ENCODE measurements at places on chromosomes 11 and 22.

DNA sequence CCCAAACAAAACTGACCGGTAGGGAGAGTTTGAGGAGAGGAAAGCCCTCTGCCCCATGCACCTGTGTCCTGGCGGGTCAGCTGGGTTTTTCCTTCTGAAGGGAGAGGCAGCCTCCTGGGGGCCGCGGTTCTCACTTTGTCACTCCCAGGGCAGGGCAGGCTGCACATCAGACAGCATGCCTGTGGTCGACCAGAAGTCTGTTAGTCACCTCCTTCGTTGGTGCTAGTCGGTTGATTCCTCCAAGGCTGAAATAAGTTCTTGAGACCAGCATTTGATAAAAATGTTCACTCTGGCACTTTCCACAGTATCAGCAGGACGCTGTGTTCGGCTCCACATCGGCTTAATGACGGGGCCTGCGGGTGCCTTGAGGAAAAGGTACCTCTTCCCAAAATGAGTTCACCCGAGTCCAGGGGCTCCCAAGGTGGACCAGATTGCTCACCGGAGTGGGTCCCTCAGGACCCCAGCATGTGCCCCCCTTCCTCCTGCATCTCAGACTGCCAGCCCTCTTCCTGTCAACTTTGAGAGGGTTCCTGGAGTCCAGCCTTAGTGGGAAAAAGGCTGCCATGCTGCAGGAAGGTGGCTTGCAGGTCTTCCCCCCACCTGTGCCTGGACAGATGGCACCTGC is 373.7 kb upstream of the B3GAT1 start:
- DNase-seq: no peak

- DNase-seq: no peak
Measured at GRCh38 chr11:83249445-83249844, 36.7 kb downstream of the CCDC90B start.

GRCh38 chr11:15127341-15127740 is 12.6 kb downstream of the INSC start:
- DNase-seq: no peak

- DNase-seq: no peak
Measured at GRCh38 chr11:133227632-133228111, 304.6 kb downstream of the OPCML start.

DNA sequence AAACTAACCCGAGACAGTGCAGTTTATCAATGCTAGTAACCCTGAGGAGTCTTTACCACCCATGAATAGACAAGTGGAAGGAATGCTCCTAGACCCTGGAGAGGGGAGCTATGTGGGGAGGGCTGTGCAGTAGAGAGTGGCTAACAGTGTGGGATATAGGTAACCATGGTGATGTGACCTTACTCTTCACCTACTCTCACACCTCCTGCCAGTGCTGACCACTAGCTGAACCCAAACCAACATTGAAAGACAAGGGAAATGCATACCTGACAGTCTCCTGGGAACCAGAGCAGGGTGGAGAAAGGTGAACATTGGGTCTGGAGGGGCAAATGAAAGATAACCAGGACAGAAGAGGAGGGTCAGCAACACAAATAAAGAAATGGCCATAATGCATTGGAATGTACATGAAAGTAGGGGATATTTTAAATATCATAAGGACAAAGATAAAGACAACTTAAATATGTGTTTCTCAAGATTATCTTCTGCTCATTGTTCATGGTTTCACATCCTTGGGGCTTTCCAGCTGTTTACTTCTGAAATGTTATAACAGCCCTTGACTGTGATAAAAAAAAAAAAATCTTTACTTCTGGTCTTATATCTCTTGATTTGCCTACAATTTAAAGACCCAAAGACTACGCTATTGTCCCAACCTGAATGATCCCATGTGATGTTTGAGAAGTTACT is 983.3 kb upstream of the TENM4 start:
- DNase-seq: no peak

DNA sequence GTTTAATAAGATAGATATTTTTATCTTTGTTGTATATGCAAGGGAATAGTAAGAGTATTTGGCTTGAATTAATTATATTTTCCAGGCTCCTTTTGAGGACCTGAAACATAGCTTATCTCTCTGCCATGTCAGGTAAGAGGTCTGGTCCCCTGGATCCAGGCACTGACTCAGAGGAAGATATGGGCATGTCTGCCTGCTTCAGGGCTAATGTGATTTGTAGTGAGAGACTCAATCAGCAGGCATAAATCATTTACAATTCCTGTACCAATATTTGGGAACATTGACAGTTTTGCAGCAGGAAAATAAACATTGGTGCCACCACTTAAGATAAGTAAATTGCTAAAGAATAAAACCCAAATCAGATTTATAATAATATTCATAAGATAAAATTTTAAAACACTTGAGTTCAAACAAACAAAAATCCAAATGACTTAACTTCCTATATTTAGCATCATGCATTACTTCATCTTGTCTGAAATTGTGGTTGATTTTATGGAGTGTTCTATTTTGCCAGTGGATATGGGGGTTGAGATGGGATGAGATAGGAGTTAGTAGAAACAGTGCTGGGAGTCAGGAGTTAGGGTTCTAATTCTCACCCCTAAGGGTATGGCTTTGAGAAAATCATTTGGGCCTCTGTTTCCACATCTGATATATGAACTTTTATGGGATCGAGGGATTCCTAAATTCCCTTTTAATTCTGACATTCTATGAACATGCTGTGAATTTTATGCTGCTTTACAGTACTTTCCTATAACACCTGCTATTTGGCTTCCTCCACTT is 5.1 kb upstream of the CALCA start:
- no peak for DNase-seq

GRCh38 chr22:24952837-24953383 is 394 bp downstream of the KIAA1671 start:
- no peak for DNase-seq

GRCh38 chr11:73194593-73194992 is 23.5 kb upstream of the P2RY2 start:
- DNase-seq: no peak

- DNase-seq: peak; percentile 66
Measured at GRCh38 chr11:75773595-75774353, 5.2 kb downstream of the DGAT2 start.

DNA sequence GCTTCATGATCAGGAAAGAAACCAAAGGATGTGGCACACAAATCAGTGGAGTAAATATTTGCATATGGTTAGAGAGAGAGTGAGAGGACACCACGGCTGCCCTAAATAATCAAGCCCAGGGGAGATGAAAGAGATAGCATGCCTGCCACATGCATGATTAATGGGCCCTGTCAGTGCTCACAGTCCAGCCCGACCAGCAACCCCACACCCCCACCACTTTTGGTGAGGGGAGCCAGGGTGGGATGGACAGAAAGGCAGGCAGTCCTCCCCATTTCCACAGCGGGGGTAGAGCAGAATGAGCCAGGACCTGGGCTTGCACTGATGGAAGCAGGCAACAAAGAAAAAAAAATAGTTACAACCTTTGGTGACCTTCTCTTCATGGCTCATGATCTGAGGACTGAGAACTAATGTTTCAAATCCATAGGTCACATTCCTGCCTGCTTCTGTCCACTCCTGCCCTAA is 545.0 kb downstream of the ETS1 start:
- DNase-seq: no peak

GRCh38 chr22:46039535-46039934 is 62.6 kb upstream of the WNT7B start:
- DNase-seq: no peak

- no peak for DNase-seq
Measured at GRCh38 chr22:48943567-48944432, 883.9 kb downstream of the BRD1 start.

- no peak for DNase-seq
Measured at GRCh38 chr11:76832361-76832760, 28.4 kb upstream of the ACER3 start.

- no peak for DNase-seq
Measured at GRCh38 chr11:44797886-44798606, 71.3 kb downstream of the TSPAN18 start.

GRCh38 chr11:89922195-89922660 is at the start of gene TRIM49D1:
TRIM49D1 (minus strand) TSS chr11:89922245; CDS start chr11:89917710, 4,535 bp downstream.
- no peak for DNase-seq

DNA sequence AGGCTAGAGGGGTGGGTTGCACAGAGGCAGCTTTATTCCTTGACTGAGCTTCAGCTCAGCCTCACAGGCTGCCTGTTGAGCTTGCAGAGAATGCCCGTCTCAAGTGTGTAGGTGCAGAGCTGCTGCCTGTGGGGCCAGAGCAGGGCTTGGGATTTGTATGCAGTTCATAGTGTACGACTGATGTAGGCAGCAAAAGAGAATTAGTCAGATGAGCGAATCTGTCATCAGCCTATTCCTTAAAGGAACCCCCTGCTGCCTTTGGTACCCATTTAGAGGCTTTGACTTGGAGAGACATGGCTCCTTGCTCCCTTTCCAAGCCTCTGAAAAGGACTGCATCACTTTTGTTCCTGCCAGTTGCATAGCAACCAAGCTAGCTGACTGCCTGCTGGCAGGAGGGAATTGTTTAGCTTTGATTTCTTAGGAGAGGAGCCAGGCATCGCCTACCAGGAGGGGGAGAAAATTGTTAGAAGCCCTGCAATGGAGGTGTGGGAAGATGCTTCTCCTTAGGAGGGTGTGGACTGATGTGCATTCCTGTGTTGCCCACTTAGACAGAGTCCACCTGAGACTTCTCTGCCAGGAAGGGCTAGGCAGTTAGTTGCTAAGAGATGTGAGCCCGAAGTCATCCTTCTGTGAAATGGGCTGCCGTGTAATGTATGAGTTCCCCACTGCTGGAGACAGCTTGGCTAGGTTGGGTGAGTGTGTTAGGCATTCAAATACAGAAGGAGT is 10.9 kb downstream of the ACO2 start:
- no peak for DNase-seq

All from stimulated activated effector memory CD8-positive, alpha-beta T cell treated with anti-CD3 and anti-CD28 coated beads, Interleukin-12 subunit alpha, Interleukin-12 subunit beta, amount 100 ng/mL, for 72 hours (primary cell).